Fibroblast of lung (primary cell): ENCODE measurements at places on chromosomes 7 and 10.

DNA sequence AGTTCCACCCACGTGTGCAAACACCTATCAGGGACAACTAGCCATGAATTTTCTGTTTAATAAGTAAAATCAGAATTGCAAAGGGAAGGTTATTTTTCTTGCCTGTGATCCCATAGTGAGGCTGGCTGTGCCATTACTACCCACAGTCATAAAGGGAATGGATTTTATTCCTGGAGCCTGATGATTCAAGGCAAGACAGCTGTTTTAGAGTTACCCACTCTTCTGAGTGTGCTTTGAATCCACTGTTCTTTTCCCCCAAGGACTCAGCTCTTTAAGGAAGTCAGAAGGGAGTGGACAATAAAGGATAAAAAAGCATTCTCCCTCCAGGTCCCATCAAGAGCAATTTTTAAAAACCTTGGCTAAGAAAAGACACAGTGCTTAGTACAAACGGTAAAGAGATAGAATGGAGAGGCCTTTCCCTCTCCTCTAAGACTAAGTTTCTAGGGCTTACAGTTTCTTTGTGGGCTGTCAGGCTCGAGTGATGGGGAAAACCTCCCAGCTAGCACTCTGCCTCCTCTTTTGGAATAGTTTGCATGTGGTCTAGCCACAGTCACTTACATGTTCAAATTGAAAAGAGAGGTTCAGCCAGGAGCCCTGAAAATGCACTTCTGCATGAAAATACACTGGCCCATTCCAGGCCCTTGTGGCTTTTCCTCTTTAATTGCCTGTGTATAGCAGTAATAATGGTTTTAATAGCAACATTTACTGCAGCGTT lies 5.1 kb upstream of the LRRC4 start:
- DNase-seq: no peak

- DNase-seq: no peak
Observed at GRCh38 chr7:22153432-22154142, 203.4 kb downstream of the RAPGEF5 start.

GRCh38 chr10:99658622-99659030 lies 683 bp upstream of the ENTPD7 start:
- DNase-seq: no peak

GRCh38 chr10:26291721-26292480 lies 75.3 kb downstream of the GAD2 start:
- no peak for DNase-seq

DNA sequence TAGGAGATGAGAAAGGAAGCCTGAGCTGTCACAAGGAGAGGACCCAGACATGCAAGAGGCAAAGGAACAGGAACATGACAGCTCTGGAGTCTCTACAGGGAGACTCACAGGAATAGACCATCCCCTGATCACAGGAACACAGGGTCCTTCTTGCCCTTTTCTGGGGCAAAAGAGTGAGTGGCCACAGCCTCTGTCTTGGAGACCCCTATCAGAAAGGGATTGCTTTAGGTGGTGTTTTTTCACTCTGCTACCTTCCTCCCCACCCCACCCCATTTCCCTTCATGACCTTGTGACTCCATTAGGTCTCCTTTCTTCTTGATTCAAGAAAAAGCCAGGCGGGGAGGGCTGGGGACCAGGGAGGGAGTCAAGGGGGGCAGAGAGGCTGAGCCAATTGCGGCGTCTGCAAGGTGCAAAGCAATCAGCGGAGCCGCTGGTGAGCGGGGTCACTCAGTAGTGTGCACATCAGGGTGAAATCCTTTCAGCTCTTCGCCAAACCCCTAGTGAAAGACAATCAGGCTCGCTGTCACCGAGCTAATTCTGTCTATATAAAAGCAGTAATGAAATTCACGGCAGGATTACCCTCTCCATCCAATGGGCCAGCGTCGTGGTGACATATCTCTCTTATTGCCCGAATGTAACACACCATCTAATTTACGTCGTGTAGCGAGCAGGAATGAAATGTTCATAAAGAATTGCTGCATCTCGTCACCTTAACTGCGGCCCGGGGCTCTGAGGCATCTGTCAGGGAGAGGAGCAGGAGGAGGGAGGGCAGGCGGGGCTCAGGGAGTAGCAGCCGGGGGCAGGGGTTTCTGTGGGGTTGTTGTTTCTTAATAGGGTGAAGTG lies 31.5 kb upstream of the BTRC start:
- DNase-seq: no peak

DNA sequence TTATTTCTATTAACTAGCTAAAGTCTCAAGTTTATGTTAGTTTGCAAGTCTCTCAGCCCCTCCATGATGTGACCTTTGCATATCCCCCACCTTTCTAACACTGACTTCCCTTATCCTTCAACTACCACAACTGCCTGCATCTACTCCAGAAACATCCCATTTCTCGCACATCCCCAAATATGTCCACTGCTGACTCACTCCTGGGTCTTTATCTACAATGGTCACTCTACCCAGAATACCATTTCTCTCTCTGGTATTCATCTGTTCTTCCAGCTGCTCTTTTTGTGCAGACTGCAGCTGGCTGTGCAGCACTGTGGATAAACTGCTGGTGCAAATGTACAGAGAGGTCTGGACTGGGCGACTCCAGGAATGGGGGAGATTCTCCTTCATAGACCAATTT lies 32.7 kb upstream of the PRSS1 start:
- no peak for DNase-seq

GRCh38 chr7:6578114-6579084 lies 1.1 kb downstream of the ZDHHC4 start:
- peak; percentile 7 for DNase-seq

- DNase-seq: no peak
Observed at GRCh38 chr7:28550580-28551186, 138.4 kb downstream of the CREB5 start.
